Right renal cortex interstitium (tissue), 3 donors: ENCODE measurements at places on chromosomes 1 and 21.

DNA sequence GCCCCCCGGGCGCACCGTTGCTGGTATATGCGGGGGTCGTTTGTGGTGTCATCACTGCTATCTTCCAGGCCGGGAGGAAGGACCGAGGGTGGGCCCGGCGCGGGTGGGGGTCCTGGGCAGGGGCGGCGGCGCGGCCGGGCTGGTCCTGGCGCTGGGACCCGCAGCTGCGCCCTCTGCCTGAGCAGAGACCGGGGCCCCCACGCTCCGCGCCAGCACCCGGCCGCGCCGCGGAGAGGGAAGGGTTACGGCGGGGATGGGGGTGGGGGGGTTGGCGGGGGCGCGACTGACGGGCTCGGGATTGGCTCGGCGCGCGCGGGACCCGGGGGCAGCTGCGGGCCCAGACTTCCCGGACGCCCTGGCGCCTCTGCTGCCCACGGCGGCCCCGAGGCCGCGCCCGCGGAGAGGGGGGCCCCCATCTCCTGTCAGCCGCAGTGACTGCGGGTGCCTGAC, 13.8 kb upstream of the SAMD11 start:
- no peak for DNase-seq

DNA sequence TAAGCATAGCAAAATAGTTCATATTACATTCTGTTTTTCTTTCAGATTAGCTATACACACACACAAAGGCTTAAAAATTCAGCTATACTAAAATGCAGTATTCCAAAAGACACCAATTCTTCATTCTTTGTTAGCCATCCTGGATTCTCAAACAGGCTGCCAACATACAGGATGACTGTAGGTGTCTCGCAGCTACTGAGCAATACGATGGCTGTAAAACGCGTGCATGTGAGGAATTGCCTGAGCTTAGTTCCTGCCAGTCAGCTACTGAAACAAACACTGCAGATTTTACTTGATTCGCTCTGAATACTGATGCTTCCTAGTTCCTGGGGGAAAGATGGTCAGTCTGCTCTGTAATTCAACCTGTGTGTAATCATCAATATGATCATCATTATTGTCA, 24.7 kb upstream of the HMGN1 start:
- no peak for DNase-seq

- no peak for DNase-seq
Measured at GRCh38 chr1:174999936-175000696, at the start of gene CACYBP. CACYBP (plus strand) TSS chr1:174999947; CDS start chr1:175000181, 234 bp downstream.

DNA sequence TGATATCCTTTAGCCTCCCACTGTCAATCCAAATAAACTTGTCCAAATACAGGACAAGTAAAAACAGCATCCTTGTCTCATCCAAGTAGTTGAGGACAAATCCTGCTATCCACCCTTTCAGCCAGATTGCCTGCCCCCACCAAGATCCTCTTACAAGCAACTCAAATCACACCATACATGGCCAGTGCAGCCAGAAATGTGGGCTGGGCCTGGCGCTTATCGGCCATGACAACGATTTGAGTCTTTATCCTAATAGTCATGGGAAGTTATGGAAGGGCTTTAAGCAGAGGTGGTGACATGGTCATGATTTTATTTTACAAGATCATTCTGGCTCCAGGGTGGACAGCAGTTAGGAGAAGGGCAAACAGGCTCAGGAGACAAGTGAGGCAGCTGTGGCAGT, 6.3 kb downstream of the GPA33 start:
- no peak for DNase-seq

GRCh38 chr21:42834726-42835191, 44.6 kb downstream of the WDR4 start:
- no peak for DNase-seq

DNA sequence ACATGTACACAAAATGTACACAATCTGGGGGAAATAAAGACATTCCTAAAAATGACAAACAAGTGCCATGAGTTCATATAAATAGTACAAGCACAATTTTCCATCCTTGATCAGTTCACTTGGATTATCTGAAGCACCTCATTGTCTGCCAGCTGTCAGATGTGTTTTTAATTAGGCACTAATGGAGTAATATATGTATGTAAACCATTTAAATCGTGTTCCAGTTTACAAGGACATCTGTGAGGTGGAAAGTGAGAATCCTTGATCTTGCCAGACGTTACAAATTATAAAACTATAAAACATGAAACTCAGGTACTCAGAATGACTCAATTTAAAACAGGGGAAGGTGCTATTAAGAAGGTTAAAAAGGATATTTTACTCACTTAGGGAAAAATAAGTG, 1312.2 kb downstream of the PLA2G4A start:
- DNase-seq = no peak

DNA sequence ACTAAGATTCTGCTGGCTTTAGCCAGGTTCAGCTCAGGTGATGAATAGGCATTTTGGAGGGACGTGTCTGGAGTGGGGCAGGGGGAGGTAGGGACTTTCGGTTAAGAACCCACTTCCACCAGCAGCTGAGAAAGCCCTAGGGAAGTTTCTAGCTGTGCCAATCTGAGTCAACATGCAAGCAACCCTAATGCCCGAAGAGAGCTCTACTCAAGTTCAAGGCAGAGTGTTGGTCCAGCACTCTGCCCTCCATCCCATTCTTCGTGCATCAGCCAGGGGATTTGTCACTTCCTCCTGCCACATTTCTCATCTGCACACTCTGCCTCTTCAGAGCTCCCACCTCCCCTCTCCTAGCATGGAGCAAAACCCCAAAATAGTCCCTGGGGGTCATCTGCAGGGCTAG, 208.8 kb downstream of the HIVEP3 start:
- DNase-seq = no peak

DNA sequence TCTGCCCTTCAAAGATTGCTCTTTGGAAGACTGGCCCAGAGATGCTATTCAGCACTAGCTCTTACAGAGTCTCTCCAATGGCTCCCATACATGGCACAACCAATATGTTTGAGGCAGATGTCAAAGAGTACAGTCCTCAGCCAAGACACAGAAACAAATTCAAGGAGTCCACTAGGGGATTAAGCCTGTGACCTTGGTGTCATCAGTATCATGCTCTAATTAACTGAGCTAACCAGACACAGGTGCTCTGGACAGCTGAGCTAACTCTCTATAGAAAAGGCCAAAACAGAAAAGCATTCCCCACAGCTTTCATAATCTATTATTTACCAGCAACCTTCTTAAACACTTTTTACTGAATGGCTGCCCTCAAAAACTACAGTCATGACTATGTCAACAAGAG, 666.0 kb upstream of the PLXNA2 start:
- DNase-seq = no peak

DNA sequence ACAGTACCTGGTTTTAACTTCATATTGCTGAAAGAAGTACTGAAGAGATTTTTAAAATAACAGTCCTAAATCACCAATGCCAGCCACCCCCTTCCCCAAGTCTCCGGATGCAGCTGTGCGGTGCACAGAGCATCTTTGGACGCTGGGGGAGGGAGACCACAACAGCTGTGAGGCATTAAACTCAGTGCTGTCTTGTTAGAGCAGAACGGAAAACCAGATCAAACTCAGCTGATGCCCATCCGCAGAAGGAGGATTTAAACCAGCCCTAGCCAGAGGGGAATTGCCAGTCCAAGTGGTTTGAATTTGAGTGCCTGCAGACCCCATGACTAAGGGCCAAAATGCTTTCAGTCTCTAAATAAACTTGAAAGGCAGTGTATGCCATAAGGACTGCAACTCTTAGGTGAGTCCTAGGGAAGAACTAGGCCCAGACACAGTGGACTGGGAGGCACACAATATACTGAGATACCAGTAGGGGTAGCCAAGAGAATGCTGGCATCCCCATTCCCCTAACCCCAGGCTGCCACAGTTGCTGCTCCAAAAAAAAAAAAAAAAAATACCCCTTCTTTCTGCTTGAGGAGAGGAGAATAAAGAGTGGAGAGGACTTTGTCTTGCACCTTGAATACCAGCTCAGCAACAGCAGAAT, 576.2 kb downstream of the NEGR1 start:
- no peak for DNase-seq

- no peak for DNase-seq
Measured at GRCh38 chr1:245800901-245801605, 646.3 kb downstream of the KIF26B start.

DNA sequence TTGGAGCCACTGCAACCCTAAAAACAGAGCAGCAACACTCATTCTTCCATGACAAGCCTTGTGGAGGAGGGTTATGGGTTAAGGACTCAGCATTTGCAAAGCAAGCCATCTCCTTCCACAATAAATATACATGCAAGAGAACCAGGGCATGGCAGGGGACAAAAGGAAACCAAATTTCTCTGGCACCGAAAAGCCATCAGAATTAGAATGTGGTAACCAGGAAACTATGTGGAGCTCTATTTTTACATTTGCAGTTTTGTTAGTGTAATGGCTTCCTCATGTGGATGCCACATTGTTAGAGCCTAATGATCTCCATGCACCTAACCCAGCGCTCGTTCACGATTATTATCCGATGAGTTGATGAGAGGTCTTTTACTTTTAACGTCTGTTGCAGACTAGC, 91.7 kb downstream of the NAV1 start:
- no peak for DNase-seq

GRCh38 chr21:37496972-37497371, 130.4 kb downstream of the DYRK1A start:
- DNase-seq = no peak

- DNase-seq = no peak
Measured at GRCh38 chr1:47514229-47514628, 76.4 kb downstream of the FOXD2 start.

DNA sequence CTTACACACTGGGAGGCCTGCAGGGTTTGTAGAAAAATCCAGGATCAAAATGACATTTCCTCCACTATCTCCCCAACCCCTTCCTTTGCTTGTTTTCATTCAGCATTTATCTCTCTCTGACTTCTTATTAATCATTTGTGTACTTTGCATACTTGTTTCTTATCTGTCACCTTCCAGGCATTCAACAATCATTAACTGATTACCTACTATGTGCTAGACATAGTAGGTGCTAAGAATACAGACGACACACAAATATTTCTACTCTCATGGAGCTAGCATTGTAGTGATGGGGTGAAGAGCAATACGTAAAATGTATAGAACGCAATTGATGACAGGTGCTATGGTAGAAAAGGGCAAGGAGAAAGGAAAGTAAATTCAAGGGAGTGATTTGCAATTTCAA, 20.9 kb downstream of the TRABD2B start:
- DNase-seq = no peak

DNA sequence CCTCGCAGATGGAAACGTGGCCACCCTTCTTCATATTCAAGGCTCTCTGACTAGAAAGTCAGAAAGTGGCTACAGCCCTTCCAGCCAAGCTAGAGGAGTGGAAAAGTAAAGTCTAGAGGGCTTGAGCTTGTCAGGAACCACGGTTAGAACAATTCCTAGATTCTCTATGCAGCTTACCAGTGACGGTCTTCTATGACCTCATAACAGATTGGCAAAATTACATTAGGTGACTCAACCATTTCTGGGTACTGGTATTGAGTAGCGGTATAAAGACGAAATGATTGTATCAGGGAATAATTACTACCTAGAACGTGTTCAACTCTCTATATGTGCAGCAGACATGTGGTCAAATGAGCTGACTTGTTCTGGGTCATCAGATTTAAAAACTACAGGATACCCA, 155.0 kb upstream of the RUNX1 start:
- no peak for DNase-seq

DNA sequence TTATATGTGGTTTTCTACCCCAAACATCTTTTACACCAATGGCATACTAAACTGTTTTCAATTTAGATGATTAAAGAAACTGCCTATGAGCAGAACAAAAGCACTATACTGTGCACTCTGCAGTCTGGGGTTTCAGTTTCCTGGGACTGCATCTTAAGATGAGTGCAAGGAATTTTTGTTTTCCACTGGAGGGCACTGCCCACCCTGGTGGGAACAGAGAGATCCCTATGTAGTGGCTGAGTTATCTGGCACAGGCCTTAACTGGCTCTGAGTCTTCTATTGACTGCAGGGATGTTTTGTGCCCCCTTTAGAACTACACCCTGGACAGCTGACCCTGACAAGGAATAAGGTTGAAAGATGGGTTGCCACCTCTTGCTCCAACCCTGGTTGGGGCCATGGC, 12.0 kb downstream of the PROK1 start:
- no peak for DNase-seq

- DNase-seq = no peak
Measured at GRCh38 chr1:54377040-54377691, 29.0 kb downstream of the SSBP3 start.

DNA sequence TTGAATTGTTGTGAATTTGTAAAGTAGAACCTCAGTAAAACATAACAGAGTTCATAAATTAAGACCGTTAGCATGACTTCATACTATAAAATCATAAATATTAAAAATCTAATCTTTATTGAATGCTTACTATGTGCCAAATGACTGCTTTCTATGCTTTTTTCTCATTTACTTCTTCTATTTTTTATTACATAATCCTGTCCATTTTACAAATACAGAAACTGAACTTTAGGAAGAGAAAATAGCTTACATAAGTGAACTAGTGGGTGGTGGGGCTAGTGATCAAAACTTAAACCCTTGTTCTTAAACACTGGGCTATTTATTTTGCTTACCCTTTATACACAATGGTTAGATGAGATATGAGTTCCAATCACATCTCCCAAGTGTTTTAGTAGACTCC, 122.3 kb downstream of the ZC3H11B start:
- no peak for DNase-seq

- no peak for DNase-seq
Measured at GRCh38 chr1:96918406-96918805, 196.8 kb downstream of the PTBP2 start.

- no peak for DNase-seq
Measured at GRCh38 chr1:41588334-41588875, 103.9 kb upstream of the EDN2 start.

- DNase-seq = no peak
Measured at GRCh38 chr1:40532844-40533424, 1.5 kb downstream of the ZNF684 start.

- DNase-seq = no peak
Measured at GRCh38 chr1:212450331-212450881, 17.7 kb downstream of the NENF start.

DNA sequence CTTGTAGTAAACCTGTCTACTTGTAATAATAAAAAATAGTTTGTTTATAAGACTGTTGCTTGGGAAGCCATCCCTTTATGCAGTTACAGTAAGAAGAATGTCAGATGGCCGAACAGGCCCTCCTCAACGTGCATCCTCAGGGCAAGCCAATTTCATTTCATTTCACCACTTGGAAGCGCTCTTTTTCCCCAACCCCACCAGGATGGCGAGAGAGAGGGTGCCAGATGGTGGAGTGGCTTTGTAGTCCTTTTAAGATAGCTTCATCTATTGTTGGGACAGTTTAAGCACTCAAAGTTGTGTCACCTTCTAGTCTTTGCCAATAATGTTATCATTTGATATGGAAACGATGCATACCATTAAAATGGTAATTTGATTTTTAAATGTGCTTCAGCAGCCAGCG, 356.3 kb upstream of the CAMK1G start:
- no peak for DNase-seq
